Sigmoid colon (tissue), 7 donors: ENCODE measurements at places on chromosomes 16 and 17. TPM values are rescaled to one million over a fixed set of nuclear protein-coding genes. Genes with fewer than 3 reads are reported as not detected.

DNA sequence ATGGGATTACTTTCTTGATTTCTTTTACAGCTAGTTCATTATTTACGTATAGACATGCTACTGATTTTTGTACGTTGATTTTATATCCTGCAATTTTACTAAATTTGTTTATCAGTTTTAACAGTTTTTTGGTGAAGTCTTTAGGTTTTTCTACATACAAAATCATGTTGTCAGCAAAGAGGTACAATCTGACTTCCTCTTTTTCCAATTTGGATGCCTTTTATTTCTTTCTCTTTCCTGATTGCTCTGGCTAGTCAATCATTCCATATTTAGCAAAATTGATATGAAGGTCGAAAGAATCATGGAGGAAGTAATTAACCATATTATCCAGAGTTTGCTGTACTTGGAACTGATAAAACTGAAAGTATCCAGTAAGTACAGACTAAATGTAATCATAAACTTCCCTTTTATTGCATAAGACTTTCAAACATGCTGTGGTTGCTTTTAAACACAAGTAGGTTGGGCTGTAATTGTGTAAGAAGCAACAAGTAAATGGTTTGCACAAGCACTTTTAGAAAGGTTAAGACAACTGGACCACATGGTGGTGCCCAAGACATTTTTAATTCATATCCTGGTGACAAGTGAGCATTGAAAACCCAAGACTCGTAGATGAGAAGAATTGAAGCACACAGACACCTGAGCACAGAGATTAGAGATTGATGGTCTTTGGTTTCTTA is 8.4 kb downstream of the GDE1 start:
- DNase-seq = no peak

DNA sequence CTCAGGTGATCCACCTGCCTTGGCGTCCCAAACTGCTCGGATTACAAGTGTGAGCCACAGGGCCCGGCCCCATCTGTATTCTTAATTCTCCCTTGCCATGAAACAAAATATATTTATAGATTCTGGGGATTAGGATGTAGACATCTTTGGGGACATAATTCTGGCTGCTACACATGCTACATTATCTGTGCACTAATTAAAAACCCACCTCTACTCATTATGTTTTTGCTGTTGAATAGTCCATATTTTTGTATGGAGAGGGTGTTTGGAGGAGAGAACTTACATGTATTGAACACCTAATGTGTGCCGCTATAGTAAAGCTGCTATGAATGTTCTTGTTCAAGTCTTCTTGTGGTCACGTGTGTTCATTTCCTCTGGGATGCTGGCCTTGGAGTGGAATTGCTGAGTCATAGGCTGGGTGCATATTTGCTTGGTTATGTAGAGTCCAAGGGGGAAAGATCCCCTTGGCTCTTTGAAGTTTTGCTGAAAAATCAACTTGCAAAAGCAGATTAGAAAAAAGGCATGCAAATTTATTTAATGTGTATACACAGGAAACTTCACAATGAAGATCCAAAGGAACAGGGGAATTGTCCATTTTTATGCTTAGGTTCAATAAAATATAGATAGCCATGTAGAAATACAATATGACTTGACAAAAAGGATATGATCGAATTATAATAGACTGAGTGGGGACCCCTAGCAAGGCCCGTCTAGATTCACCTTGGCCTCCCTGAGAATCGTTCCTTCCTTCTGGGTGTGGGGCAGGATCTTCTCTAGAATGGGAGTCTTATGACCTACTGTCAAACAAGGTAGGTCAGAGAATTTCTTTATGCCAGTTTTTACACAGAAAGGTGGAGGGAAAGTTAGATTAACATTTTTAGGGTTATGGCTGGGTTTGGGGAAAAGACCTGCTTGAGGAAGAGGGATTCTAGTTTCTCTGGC is 42.1 kb upstream of the GPRC5B start:
- no peak for DNase-seq

The EFCAB5 gene
- 0.14 TPM for total RNA-seq

DNA sequence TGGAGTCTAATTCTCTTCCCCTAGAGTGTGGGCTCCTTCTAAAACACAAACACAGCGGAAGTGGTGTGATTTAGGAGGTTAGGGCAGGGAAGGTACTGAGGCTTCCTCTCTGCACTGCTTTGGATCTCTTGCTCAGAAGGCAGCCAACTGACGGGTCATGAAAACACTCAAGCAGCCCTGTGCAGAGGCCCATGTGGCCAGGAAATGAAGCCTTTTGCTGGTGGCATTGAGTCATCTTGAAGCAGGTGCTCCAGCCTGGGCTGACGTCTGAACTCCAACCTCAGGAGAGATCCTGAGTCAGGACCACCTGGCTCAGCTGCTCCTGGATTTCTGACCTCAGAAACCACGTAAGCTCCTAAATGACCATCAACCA is 72.9 kb downstream of the MRM1 start:
- DNase-seq = no peak

DNA sequence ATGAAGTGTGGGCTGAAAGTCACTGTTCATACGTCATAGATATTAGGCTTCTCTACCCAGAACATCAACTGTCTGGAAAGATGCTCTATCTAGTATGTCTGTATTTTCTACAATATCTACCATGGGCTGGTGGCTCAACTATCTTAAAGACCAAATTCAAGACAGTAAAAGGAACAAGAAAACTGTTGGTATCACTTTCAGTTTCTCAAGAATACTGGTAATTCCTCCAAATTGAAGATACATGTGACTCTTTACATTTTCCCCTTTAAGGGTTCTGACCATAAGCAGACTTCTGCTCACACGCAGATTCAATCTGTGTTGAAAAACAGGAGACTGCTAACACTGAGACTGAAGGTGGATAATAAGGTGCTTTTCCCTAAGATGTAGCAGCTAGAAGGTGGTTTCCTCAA is 24.2 kb downstream of the XPO6 start:
- DNase-seq = no peak

The SAMD14 gene
- total RNA-seq = 2.5 TPM

GRCh38 chr17:56771975-56772374 is 61.7 kb downstream of the C17orf67 start:
- DNase-seq = no peak

The MIEF2 gene
- 8.7 TPM for total RNA-seq

DNA sequence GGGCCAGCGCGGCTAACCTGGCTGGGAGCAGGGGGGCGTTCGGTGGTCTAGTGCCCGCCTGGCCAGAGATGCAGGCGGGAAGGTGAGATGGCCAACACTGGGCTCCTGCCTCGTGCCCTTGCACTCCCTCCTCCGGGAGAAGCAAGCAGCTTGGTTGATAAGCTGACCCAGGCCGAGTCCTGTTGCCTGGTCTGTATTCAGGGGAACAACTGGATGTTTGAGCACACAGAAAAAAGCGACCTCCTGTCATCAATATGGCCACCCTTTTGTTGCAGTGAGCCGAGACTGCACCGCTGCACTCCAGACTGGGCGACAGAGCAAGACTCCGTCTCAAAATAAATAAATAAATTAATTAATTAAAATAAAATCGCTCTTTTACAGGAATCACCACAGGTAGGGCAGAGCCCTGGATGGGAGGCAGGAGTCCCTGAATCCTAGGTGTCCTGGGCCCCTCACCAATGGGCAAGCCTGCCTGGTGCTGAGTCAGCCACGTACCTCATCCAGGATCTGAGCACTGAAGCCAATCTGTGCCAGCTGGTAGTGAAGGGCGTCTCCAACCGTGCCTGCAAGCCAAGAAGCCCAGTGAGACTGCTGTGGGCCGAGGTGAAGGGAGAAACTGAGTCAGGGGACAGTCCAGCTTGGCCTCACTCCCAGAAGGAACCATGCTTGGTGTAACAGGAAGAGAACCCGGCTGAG is 31.8 kb downstream of the HASPIN start:
- no peak for DNase-seq

The CMTM2 gene
- total RNA-seq = not detected

The CCDC102A gene
- total RNA-seq = 46.8 TPM

The HSF4 gene
- total RNA-seq = 25.2 TPM

The WDR90 gene
- total RNA-seq = 17.0 TPM

DNA sequence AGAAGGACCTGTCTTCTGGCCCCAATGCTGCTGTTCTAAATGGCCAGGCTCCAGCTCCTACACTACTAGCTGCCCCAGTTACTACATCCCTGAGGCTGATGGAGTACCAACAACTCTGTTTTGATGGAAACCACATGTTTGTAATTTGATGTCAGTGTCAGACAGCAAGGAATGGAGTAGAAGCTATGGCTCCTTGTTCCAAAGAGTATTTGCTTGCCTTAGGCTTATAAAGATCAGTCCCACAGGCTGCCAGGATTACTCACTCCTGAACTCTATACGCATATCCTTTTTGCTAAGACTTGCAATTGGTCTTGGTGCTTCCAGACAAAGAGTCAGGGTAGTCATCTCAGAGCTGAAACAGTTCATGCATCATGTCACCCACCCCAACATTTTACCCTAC is 139.6 kb downstream of the HS3ST3A1 start:
- DNase-seq = no peak

- DNase-seq = no peak
Observed at GRCh38 chr16:66399930-66400329, 27.2 kb upstream of the BEAN1 start.
